ENCODE measurements at places on chromosomes 16 and 17.
A peak's percentile ranks its signal among the peaks of the same experiment; 100 is the strongest.

- DNase-seq = peak; percentile 53
Observed at GRCh38 chr17:57747221-57748017, 2.3 kb upstream of the CCDC182 start.

DNA sequence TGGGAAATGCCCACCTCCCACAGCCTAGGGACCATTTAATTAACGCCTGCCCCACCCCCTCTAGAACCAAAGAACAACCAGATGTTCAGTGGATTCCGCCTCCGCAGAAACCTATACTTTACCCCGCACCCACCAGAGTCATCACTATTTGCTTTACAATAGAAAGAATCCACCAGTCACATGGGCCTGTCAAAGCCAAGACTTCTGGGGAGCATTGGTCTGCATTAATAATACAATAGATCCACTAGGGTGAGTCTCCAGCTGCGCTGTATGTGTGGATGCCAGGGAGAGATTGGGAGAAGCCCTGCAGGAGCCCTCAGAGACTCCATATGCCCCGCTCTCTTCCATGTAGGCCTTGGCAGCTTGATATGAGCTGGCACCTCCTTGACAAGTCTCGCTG lies 31.3 kb downstream of the CLEC19A start:
- no peak for DNase-seq

DNA sequence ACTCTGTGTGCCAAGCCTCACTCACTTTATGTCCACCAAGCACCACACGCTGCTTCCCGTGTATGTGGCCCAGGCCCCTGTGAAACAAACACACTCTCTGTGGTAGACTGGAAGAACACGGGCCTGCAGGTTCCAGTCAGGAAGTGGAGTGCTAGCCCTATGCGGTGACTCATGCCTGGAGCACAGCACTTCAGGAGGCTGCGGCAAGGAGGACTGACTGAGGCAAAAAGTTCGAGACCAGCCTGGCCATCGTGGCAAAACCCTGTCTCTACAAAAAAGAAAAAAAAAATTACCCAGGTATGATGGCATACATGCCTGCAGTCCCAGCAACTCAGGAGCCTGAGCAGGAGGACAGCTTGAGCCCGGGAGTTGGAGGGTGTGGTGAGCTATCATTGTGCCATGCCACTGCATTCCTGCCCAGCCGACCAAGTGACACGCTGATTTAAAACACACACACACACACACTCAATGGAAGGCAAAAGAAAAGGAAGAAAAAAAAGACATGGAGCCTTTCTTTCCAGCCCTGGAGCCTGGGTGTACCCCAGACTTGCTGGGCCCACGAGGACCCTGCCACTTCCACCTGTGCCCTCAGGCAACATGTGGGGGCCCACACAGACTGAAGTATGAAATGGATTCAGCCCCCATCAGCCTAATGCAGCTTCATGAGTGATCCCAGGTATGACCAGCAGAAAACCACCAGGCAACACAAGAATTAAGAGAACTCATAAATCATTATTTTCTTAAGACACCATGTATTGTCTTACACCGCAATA lies 126.6 kb downstream of the ANKRD11 start:
- peak; percentile 67 for DNase-seq

GRCh38 chr16:66523861-66524354 lies 26.0 kb downstream of the TK2 start:
- DNase-seq = no peak

- peak; percentile 41 for DNase-seq
Observed at GRCh38 chr16:9159839-9160550, 68.6 kb downstream of the HAPSTR1 start.

DNA sequence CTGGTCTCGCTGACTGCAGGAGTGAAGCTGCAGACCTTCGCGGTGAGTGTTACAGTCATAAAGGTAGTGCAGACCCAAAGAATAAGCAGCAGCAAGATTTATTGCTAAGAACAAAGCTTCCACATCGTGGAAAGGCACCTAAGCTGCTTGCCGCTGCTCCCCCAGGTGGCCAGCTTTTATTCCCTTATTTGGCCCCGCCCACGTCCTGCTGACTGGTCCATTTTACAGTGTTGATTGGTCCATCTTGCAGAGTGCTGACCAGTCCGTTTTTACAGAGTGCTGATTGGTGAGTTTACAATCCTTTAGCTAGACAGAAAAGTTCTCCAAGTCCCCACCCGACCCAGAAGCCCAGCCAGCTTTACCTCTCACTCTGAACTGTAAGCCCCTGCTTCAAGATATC lies 227.8 kb downstream of the ABCC12 start:
- no peak for DNase-seq

- no peak for DNase-seq
Observed at GRCh38 chr17:8900207-8900606, 32.7 kb upstream of the PIK3R6 start.

GRCh38 chr16:81436386-81436785 lies 8.2 kb upstream of the CMIP start:
- DNase-seq = no peak

- no peak for DNase-seq
Observed at GRCh38 chr16:74842413-74842812, 67.8 kb upstream of the FA2H start.

DNA sequence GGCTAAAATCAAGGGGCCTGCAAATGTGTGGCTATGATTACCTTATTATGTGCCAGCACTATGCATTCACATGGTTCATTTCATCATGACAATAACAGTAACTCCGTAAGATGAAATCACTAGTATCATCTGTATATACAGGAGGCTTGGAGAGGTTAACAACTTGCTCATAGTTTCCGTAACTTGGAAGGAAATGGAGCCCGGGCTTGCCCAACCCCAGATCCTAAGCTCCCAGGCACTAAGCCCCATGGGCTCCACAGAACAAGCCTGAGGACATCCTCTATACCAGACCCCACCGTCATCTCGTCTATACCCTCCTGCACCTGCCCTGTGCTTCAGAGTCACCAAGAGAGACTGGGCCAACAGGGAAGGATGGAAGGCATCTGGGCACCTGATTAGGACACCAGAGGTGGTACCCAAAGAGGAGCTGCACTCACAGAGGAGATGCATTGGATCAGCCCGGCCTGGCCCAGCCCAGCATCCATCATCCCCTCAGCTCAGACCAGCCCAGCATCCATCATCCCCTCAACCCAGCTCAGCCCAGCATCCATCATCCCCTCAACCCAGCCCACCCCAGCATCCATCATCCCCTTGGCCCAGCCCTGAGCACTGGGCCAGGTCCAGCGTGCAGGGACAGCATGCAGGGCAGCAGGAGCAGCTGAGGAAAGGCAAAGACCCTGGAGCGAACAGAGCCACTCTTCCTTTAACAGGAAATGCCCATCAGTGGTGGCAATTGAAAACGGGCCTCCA lies 28.5 kb downstream of the NSMCE1 start:
- DNase-seq = no peak

DNA sequence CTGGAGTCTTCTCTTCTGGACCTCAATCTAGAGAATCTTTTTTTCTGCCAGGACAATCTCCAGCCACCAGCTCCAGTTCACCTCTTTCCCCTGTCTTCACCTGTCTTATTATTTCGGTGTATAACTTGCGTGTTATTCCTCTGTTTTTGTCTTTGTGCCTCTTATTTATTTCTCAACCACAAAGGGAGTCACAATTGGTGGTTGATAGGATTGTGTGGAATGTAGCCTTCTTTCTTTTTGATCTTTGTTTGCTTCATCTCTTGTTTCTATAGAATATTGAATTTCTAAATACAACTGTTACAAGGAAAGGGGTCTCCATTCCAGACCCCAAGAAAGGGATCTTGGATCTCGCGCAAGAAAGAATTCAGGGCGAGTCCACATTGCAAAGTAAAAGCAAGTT lies 35.9 kb upstream of the HAS3 start:
- DNase-seq = no peak

- no peak for DNase-seq
Observed at GRCh38 chr16:625977-626765, 4.6 kb upstream of the WFIKKN1 start.

DNA sequence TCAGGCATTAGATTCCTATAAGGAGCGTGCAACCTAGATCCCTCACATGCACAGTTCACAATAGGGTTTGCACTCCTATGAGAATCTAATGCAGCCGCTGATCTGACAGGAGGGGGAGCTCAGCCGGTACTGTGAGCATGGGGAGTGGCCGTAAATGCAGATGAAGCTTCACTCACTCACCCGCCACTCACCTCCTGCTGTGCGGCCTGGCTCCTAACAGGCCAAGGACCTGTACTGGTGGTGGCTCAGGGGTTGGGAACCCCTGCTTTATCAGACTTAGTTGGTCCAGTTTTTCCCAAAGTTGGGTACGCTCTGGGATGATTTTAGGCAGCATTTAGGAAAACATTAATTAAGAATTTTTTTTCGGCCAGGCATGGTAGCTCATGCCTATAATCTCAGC lies 103.8 kb downstream of the MARF1 start:
- DNase-seq = no peak

DNA sequence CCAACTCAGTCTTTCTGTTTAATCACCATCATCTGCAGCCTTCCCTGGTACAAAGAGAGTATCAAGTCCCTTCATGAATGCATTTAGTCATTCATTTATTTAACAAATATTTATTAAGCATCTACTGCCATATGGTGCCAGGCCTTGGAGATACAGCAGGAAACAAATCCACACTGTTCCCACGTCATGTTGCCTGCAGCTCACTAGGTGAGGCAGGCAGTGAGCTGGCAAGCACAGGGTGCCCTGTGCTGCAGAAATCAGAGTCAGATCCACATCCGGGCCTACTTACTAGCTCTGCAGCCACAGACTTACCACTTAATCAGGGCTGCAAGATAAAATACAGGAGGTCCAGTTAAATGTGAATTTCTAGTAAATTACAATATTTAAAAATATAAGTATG lies 38.5 kb upstream of the CES5A start:
- DNase-seq = no peak

GRCh38 chr16:17845031-17845430 lies 374.3 kb upstream of the XYLT1 start:
- DNase-seq = no peak

DNA sequence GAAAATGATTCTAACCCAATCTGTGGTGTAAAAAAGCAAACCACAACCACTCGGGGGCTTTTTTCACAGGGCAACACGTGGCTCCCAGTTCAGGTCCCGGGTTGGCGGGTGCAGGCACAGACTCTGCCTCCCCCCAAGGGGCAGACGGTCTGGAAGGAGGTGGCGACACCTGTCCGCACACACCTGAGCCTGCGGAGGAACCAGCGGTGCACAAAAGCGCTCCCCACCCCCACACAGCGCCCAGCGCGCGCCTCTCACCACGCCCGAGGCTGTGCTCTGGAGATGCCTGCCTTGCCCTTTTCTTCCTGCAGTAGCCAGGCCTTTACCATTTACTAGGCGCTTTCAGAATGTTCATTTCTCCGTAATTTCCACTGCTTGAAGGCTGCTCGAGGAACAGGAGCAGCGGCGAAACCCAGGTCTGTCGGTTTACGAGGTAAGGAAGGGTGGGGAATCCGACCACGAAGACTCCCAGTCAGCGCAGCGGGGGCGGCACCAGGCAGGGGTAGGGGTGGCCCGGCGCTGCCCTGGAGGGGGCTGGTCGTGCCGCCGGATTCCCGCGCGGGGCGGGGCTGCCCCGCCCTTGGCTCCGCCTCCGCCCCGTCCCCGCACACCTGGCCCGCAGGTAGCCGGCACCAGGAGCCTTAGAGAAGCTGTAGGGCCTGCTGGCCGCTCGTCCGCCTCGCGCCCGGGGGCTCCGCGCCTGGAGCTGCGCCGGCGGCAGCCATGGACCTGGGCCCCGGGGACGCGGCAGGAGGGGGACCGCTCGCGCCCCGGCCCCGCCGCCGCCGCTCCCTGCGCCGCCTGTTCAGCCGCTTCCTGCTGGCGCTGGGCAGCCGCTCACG lies at the start of gene USP43:
USP43 (plus strand) TSS at position 608 of the 842 bp plus-strand sequence; CDS start at position 724, 116 bp downstream.
- peak; percentile 14 for DNase-seq

GRCh38 chr16:9138731-9139501 lies 47.5 kb downstream of the HAPSTR1 start:
- peak; percentile 48 for DNase-seq

DNA sequence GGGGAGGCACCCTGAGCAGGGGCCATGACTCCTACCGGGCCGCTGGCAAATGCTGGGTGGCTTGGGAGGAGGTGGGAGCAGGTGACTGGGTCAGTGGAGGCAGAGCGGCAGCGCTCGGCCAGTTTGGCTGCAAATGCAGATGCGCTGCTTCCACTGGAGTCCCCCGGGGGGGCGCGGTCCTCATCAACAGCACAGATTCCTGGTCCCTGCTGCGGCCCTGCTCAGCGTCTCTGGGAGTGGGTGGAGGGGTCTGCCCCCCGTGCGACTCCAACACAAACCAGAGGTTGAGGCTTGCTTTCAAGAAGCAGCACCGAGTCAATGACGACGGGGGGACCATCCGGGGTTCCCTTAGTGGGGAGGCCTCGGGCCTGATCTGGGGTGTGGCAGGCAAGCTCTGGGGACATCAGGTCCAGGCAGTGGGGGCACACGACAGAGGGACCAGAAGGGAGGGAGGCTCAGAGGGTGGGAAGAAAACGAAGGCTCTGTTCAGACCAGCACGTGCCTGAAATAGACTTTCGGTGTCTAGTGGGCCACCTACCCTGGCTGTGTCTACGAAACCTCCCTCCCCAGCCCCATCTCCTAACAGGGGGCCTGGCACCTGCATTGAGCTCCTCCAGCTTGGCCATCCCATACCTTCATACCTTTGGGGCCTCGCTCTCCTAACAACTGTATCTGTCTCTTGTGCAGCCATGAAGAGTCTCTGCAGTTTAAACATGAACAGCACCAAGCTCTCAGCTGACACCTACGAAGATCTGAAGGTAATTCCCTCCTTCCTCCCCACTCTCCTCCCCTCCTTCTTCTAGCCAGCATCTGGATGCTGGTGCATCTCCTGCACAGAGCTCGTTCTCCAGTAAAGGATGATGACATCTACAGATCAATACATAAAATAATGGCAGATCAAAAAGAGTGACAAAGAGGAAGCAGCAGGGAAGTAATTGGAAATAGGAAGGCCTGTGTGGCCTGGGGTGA lies 72.5 kb upstream of the PLCG2 start:
- DNase-seq = no peak

DNA sequence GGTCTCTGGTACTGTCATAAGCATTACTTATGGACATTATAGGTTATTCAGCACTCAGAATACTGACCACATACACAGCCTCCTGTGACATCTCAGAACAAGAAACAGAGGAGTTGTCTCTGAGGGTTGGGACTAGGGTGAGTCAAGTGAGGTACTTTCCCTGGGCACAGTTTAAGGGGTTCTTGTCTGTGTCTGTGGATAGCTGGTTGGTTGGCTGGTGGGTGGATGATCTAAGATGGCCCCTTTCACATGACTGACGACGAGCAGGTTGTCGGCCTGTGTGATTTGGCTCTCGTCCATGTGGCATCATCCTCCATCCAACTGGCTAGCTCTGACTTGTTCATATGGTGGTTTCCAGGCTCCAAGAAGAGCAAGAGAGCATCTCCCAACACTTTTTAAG lies 163.9 kb downstream of the PRKCB start:
- DNase-seq = no peak

- DNase-seq = no peak
Observed at GRCh38 chr16:67749436-67750078, 30.4 kb upstream of the GFOD2 start.

DNA sequence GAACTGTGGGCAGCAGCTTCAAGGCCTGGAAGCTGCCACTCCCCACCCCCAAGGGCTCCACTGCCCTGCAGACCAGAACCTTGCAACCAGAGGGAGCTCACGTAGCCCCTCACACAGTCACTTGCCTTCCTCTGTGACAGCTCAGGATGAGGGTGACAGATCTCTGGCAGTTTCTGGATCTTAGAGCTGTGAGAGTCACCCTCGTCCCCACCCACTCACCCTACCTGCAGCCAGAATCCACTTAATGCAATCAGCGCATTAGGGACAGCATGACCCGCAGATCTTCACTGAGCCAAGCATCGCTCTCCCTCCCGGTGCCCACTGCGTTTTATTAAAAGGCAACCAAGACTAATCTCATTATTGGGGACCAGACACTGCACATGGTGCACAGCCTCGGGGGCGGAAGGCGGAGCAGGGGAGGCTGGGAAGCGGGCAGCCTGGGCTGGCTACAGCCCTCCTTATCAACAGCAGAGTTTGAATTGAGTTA lies 3.5 kb downstream of the CYB561 start:
- DNase-seq = no peak
